Thyroid gland (tissue), 4 donors: ENCODE measurements at places on chromosomes 6 and 20. TPM values are rescaled to one million over a fixed set of nuclear protein-coding genes. Genes with fewer than 3 reads are reported as not detected.

- H3K4me3 ChIP-seq, result no peak overlapping the region
- H3K27ac ChIP-seq, result no peak overlapping the region
- peaks cover 7% of the 10 kb centered on the region for H3K4me1 ChIP-seq
- peak; percentile 77 for DNase-seq
Measured at GRCh38 chr6:3251462-3252314, 7.1 kb upstream of the PSMG4 start.

GRCh38 chr6:4256969-4257368 lies 121.6 kb upstream of the ECI2 start:
- H3K27me3 ChIP-seq, result no peaks in the 10 kb centered on the region
- no peak overlapping the region for H3K27ac ChIP-seq
- DNase-seq, result no peak
- peaks cover 12% of the 10 kb centered on the region for H3K4me1 ChIP-seq
- no peak overlapping the region for H3K4me3 ChIP-seq
- H3K36me3 ChIP-seq, result no peaks in the 10 kb centered on the region

DNA sequence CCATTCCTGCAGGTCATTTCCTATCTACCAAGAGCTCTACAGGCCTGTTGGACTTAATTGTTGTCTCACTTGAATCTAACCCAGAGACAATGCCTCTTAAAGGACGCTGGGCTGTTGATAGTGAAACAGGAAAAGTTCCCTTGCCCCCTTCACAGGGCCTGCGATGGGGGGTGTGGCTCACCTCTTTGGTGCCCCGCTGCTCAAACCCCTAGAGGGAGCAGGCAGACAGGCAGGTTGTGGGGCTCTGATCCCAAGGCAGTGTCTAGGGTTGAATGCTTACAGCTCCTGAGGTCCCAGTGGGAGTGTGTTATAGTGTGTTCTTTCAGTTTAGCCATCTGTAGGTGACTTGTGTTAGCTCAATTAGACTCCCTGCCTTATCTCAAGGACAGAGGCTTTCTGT lies 68.0 kb downstream of the OTOR start:
- H3K4me1 ChIP-seq, result peaks cover 7% of the 10 kb centered on the region
- no peaks in the 10 kb centered on the region for H3K27me3 ChIP-seq

The ENTPD6 gene
- total RNA-seq, result 61.4 TPM

GRCh38 chr6:75098709-75099108 lies 107.1 kb downstream of the COL12A1 start:
- no peaks in the 10 kb centered on the region for H3K27me3 ChIP-seq
- H3K4me1 ChIP-seq, result peaks cover 31% of the 10 kb centered on the region
- DNase-seq, result peak; percentile 79
- peak overlapping the region; percentile 91 for H3K27ac ChIP-seq
- H3K4me3 ChIP-seq, result no peak overlapping the region

GRCh38 chr20:13261460-13262301 lies 40.6 kb downstream of the ISM1 start:
- H3K4me3 ChIP-seq, result no peak overlapping the region
- peak; percentile 61 for DNase-seq
- no peaks in the 10 kb centered on the region for H3K27me3 ChIP-seq
- peak overlapping the region; percentile 13 for H3K27ac ChIP-seq

GRCh38 chr6:11055127-11055627 lies 11.1 kb upstream of the ELOVL2 start:
- DNase-seq, result no peak
- no peak overlapping the region for H3K4me3 ChIP-seq
- no peaks in the 10 kb centered on the region for H3K27me3 ChIP-seq
- H3K4me1 ChIP-seq, result no peaks in the 10 kb centered on the region
